ENCODE measurements at places on chromosomes 6 and 20.

DNA sequence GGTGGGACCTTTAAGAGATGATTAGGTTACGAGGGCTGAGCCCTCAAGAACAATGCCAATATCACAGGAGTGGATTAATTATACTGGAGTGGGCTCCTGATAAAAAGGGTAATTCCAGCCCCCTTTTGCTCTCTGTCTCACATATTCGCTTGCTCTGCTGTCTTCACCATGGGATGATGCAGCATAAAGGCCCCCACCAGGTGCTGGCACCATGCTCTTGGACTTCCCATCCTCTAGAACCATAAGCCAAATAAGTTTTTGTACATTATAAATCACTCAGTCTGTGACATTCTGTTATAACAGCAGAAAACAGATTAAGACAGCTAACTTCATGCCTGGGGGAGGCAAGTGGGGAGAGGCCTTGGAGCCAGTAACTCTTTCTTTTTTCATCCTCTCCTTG, 9.8 kb upstream of the SNRPB start:
- no peak for DNase-seq

DNA sequence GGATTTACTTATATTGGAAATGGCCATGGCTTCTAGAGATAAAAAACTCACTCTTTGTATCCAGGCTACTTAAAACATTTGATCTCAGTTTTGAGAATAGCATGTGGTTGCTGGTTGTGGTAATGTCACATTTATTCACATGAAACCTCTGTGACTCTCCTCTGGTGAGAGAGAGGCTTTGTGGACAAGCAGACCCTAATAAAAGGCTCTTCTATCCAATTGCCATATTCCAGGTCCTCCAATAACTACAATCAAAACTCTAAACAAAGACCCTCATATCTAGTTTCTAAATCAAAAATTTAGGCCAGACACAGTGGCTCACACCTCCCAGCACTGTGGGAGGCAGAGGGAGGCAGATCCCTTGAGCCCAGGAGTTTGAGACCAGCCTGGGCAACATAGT, 176.3 kb upstream of the LAMP5 start:
- no peak for DNase-seq

DNA sequence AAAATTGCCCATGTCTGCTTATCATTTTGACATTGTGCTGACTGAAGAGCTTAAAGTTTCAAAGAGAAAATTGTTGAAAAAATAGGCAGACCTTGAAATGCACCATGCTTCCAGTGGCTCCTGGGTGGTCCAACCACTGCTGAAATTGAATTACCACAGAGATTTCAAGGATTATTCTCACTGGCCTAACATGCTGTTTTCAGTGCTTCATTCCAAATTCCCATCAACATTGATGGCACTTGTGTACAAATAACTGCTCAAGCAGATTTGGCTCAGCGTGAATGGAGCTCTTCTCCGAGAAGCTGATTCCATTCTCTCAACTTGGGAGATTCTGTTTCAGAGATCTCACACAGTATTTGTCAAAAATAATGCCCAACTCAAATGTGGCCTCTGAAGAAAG, 75.5 kb downstream of the LAMA4 start:
- no peak for DNase-seq

DNA sequence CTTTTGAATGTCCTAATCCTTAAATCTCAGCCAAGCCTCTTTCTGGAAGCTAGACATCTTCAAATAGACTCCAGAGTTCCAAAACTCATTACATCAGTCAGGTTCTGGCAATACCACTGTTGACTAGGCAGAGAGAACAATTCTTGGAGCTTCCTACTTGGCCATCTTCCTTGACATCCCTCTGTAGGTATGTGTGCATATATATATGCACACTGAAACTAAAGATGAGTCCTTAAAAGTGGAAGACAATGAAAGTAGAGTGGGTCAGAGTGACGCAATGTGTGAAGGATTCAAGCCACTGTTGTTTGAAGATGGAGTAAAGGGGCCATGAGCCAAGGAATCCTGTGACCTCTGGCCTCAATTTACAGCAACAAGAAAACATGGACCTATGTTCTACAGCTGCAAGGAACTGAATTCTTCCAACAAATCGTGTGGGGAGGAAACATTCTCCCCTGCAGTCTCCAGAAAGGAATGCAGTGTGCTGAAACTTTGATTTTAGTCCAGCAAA, 18.7 kb upstream of the DUSP22 start:
- DNase-seq = no peak

DNA sequence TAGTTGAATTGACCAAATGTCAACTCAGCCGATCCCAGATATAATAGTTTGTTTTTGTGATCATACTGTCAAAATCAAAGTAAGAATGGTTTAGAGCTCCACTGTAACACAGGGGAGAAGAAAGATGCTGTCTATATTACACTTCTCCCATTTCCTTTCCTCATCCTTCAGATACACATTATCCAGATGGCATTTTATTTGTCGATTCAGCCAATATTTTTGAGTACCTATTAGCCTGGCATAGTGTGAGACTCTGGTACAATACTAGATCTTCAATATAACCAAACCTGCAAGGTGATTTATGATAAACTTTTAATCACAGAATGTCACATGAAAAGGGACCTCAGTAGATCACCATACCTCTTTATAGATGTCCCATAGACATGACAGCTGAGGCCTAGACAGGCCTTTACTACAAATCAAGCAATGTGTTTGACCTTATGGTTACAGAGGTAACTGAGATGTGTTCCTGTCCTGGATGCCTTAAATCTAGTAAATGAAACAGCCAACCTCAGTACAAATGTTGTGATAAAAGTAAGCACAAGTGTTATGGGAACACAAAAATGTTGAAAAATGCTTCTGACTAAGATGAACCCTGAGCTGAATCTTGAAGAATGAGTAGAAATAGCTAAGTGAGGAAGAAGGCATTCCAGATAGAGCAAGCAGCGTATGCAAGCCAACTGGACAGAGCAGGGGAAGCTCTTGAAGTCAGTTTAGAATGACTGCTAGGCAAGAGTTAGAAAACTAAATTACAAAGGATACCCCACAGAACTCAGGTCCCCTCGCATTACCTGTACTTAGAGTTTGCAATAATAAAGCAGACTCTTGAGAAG, 1.9 kb downstream of the FBXO9 start:
- DNase-seq = no peak

- DNase-seq = no peak
Observed at GRCh38 chr6:140434761-140435160, 1060.3 kb upstream of the CITED2 start.

DNA sequence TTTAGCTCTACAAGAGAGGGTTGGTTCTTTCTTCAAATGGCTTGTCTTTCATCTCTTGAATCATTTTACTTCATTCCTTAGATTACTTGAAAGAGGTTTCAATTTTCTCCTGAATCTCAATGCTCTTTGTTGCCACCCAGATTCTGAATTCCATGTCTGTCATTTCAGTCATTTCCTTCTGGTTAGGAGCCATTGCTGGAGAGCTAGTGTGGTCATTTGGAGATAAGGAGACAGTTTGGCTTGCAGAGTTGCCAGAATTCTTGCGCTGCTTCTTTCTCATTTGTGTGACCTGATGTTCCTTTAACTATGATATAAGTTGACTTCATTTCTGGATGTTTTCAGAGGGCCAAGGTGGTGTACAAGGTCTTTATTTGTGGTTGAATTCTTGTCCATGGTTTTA, 157.8 kb downstream of the SLC22A3 start:
- no peak for DNase-seq

- DNase-seq = no peak
Observed at GRCh38 chr6:134466771-134467525, 149.0 kb upstream of the SGK1 start.

DNA sequence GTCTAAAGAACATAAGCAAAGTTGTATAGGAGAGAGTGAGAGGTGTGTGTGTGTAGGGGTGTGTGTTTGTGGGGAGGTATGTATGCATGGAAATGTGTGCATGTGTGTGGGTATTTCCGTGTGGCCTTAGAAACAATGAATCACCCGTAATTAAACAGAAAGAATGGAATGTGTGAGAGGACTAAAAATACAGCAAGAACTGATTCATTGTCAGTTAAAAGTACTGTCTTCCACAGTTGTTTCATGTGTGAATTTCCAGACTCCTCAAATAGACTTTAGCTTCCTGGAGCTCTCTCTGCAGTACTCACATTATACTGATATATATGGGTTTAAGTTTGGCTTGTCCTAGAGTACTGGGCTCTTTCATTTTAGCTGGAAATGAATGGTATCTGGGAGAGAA, 145.7 kb downstream of the RIMS1 start:
- DNase-seq = peak; percentile 70

- no peak for DNase-seq
Observed at GRCh38 chr6:107712665-107713551, 111.2 kb downstream of the SCML4 start.

DNA sequence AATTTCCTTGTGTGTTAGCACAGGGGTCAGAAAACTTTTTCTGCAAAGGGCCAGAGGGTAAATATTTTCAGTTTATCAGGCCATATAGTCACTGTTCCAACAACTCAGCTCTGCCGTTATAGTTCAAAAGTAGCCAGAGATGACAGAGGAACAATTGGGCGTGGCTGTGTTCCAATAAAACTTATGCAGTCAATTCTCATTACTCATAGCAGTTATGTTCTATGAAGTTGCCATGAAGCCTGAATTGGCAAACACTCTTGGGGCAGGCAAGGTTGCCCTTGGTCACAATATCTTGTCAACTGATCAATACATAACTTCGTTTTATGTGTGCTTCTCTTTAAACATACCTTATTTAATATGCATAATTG, 304.2 kb downstream of the TFAP2C start:
- no peak for DNase-seq

- DNase-seq = no peak
Observed at GRCh38 chr6:35148167-35148741, 7.1 kb upstream of the TCP11 start.

DNA sequence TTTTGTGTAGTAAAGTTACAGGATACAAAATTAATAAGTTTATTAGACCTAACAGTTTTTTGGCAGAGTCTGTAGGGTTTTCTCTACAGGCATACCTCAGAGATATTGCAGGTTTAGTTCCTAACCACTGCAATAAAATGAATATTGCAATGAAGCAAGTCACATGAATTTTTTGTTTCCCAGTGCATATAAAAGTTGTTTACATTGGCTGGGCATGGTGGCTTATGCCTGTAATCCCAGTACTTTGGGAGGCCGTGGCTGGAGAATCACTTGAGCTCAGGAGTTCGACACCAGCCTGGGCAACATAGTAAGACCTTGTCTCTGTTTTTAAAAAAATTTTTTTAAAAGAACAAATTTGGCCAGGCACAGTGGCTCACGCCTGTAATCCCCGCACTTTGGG, 16.0 kb downstream of the C6orf52 start:
- DNase-seq = no peak

DNA sequence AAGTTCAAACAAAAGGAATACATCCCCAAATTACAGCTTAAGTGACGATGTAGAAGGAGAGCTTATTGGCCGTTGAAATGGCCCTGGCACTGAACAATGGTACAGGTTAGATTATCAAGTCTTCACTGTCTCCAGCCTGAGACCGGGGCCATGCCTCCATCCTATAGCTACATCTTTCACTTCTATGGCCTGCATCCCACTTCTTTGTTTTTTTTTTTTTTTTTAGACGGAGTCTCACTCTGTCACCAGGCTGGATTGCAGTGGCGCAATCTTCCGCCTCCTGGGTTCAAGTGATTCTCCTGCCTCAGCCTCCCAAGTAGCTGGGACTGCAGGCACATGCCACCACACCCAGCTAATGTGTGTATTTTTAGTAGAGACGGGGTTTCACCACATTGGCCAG, 464.6 kb downstream of the CDH26 start:
- DNase-seq = no peak

- no peak for DNase-seq
Observed at GRCh38 chr20:38132156-38132909, 32.7 kb downstream of the TGM2 start.

- DNase-seq = no peak
Observed at GRCh38 chr6:21648475-21649050, 55.0 kb downstream of the SOX4 start.

DNA sequence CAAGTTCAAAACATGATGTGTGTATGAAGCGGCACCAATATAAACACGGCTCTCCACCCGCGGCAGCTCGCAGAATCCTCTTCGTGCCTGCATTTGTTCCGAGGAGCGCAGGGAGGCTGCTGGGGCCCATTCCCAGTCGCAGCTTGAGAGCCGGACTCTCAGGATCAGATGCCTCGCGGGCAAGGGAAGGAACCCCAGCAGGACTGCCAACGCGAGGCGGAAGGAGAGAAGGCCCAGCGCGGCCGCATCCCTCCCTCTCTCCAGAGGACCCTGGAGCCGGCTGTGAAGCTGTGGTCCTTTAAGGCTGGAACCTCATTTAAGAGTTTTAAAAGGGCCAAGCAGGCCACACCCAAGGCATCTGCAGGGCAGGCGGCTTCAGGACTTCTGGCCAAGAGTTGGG, 44.2 kb upstream of the ZBP1 start:
- DNase-seq = no peak

DNA sequence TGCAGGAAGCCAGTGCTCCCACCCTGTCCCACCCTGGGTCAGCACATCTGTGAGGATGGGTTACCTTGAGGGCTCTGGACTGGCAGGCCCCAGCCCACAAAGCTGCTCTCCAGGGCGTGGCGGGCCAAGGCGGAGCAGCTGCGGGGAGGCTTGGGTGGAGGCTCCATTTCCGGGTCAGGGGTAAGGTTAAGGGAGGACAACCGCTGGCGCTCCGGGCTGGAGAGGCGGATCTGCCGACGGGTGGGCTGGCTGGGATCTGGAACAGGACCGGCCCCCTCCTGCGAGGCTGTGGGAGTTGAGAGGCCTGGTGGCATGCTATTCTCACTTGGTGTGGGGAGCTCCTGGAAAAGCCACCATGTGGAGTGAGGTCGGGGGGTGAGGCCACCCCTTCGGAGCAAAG, 5.5 kb downstream of the SMPD2 start:
- no peak for DNase-seq

DNA sequence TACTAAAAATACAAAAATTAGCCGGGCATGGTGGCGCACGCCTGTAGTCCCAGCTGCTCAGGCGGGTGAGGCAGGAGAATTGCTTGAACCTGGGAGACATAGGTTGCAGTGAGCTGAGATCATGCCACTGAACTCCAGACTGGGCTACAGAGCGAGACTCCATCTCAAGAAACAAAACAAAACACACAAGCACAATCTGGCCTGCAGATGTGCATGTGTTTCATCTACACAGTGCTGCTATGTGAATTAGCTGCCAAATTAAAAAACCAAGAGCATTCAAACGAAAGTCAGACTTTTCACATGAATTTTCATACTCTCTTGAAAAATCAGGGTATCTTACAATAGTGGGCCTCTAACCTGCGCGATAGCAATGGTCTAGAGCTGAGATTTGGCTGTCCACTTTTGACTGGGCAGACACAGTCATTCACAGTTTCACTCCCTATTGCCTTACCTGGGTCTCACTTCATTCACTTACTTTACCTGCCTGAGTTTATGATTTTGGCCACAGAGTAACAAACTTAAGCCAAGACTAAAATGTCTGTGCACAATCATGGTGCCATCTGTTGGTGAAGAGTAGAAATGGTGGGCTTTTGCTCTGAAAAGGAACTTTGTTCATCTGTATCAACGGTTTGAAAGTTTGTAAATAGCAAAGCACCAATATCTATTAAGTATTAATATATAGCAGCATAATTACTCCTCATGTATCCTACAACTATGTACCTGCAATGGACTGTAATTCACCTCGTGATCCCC, 138.5 kb upstream of the UST start:
- no peak for DNase-seq

All from kidney epithelial cell (primary cell).